ENCODE measurements at places on chromosomes 5 and 9. TPM values are rescaled to one million over a fixed set of nuclear protein-coding genes. Genes with fewer than 3 reads are reported as not detected.

DNA sequence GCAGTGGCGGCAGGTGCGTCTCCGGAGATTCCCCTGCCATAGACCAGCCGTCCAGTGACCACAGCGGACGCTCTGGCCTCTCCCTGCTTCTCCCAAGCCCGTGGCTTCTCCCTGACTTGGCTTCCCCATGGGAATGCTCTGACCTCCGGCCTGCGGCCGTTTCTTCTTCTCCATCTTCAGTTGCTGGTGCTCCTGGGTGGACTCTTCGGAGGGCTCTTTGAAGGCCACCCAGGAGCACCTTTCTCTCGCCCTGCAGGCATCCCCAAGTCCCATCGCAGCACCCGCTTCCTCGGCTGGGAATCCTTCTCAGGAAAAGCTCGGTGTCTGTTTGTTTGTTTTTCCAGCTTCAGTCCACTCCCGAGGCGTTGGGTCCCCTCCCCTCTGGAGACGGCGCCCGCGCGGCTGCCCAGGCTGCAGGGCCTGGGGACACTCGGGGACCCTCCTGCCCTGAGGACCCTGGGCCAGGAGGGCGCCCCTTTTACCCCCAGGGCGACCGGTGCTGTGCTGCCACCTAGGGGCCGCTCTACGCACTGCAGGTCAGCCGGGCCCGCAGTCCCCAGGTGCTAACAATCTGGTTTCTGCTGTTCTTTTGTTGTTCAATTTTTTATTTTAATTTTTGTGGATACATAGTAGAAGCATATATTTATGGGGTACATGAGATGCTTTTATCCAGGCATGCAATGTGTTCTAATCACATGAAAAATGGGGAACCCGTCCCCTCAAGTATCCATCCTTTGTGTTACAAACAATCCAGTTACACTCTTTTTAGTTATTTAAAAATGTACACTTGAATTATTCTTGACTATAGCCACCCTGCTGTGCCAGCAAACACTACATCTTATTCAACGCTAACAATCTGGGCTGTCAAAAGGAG, 197.9 kb upstream of the ADAMTS16 start:
- H3K27me3 ChIP-seq: no peaks in the 10 kb centered on the region
- H3K36me3 ChIP-seq: no peaks in the 10 kb centered on the region
- no peak overlapping the region for H3K27ac ChIP-seq
- no peak overlapping the region for H3K4me3 ChIP-seq
- H3K4me1 ChIP-seq: no peaks in the 10 kb centered on the region

GRCh38 chr9:69898714-69899209, 78.1 kb downstream of the CFAP95 start:
- H3K4me3 ChIP-seq: no peak overlapping the region
- no peak for DNase-seq
- H3K4me1 ChIP-seq: no peaks in the 10 kb centered on the region
- H3K27me3 ChIP-seq: no peaks in the 10 kb centered on the region
- no peaks in the 10 kb centered on the region for H3K36me3 ChIP-seq

DNA sequence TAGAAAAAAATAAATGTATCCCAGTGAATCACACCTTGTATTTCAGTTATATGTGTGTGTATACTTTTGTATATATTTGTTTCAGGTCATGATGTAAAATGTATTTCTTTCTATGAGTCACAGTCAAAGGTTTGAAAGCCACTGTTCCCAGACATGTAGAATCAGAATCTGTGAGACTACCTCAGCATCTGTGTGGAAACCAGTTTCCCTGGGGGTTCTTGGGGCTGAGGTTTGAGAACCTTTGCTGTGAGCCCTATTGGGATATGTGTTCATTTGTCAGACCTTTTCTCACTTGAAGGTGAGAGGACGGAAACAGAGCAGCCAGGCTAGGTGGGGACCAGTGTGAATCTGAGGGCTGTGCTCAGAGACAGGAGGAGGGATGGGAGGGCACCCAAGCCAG, 78.7 kb upstream of the SAP30L start:
- DNase-seq: no peak
- no peaks in the 10 kb centered on the region for H3K4me1 ChIP-seq
- H3K27ac ChIP-seq: no peak overlapping the region

GRCh38 chr5:74424162-74424868, 216.2 kb downstream of the ENC1 start:
- no peak overlapping the region for H3K4me3 ChIP-seq
- no peaks in the 10 kb centered on the region for H3K36me3 ChIP-seq

- H3K27ac ChIP-seq: no peak overlapping the region
- DNase-seq: no peak
- H3K4me3 ChIP-seq: no peak overlapping the region
- no peaks in the 10 kb centered on the region for H3K27me3 ChIP-seq
Observed at GRCh38 chr9:5552301-5552700, 42.0 kb downstream of the PDCD1LG2 start.

GRCh38 chr9:124022201-124023121, 10.9 kb downstream of the LHX2 start:
- peaks cover 9% of the 10 kb centered on the region for H3K27me3 ChIP-seq
- no peaks in the 10 kb centered on the region for H3K4me1 ChIP-seq
- H3K36me3 ChIP-seq: no peaks in the 10 kb centered on the region
- H3K27ac ChIP-seq: no peak overlapping the region

DNA sequence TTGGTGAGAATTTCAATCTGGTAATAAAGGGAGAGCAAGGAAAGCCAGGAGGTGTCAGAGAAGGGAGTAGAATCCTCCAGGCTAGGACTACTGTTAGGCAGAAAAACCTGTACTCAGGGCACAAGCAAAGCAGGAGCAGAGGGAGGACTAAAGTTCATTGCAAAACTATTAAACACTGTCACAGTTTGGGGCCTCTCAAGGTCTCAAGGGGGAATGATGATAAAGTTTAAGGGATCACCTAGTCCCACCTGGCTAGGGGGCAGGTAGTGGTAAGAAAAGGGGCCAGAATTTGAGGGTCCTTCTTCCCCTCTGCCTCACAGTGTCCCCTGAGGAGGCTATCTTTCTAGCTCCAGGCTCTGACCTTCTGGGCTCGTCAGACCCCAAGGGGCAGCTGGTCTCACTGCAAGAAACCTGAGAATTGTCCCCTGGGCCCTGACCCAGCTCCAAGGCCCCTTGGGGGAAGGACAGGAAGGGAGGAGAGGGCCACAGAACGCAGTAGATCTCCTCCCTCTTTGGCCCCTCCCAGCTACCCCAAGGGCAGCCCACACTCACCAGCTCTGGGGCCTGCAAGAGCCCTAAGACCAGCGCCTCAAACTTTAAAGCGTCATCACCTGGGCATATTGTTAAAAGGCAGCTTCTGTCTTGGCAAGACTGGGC, 974 bp downstream of the CCDC69 start:
- H3K27me3 ChIP-seq: no peaks in the 10 kb centered on the region
- peak overlapping the region; percentile 97 for H3K4me3 ChIP-seq
- DNase-seq: peak; percentile 31
- peaks cover 24% of the 10 kb centered on the region for H3K4me1 ChIP-seq
- peak overlapping the region; percentile 86 for H3K27ac ChIP-seq

DNA sequence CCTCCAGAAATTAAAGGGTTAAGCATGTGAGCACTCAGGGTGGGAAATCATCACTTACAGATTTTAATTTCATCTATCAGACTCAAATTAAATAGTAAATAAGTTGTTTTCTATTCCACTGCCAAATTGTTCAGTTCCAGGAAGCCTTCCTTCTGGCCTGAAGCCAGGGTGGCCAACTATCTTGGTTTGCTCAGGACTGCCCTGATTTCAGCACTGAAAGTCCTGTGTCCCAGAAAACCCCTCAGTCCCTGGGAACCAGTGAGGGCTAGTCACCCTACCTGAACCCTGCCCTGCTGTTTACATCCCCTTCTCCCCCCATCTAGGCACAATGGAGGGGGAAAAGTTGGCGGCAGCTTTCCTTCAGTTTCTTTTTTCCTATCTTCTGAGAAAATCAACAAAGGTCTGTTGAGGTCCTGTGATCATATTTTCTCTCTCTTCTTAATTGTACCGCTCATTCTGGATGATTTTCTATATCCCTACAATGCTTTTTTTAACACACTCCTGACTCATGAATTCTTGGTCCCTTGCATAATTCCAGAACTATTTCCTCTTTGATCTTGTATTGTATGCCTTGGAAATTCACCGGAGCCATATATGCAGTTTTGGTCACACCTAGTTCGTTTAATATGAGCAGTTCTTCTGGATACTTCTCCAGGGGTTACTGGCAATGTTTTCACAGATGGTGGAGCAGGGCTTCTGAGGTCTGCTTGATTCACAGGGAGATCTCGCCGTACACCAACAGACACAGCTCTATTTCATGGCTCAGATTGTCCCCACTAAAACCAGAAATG, 103.8 kb downstream of the MAP1B start:
- H3K4me3 ChIP-seq: no peak overlapping the region
- peaks cover 19% of the 10 kb centered on the region for H3K4me1 ChIP-seq
- H3K27ac ChIP-seq: no peak overlapping the region
- no peaks in the 10 kb centered on the region for H3K27me3 ChIP-seq

DNA sequence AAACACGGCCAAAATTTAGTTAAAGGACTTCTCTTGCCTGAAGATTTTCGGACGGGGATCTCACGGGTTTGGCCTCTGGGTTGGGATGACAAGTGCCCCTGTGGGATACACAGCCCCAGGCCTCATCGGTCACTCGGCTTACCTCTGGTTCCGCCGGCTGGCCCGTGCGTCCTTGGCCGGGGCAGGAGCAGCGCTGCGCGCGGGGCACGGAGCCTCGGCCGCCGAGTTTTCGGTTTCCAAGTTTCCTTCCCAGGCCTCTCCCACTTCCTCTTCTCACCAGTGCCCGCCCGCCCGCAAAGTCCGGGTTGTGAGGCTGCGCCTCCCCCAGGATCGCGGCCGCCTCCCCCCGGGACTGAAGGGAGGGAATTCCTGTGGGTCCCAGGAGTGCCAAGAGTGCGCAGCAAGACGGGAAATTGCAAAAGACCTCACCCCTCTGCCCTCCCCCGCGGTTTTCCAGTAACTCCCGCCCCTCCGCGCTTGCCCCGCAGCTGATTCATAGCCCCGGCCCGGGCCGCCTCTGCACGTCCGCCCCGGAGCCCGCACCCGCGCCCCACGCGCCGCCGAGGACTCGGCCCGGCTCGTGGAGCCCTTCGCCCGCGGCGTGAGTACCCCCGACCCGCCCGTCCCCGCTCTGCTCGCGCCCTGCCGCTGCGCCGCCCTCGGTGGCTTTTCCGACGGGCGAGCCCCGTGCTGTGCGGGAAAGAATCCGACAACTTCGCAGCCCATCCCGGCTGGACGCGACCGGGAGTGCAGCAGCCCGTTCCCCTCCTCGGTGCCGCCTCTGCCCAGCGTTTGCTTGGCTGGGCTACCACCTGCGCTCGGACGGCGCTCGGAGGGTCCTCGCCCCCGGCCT, at the start of gene OSMR:
OSMR (plus strand) TSS at position 487 of the 853 bp plus-strand sequence. CDS start 23,033 bp downstream, outside the sequence.
- H3K4me3 ChIP-seq: peak within 1 kb of the TSS; percentile 59
- peaks cover 16% of the 10 kb centered on the region for H3K4me1 ChIP-seq
- no peaks in the 10 kb centered on the region for H3K27me3 ChIP-seq
- peak within 1 kb of the TSS; percentile 88 for H3K27ac ChIP-seq
- no peaks in the 10 kb centered on the region for H3K36me3 ChIP-seq

- DNase-seq: no peak
- no peaks in the 10 kb centered on the region for H3K36me3 ChIP-seq
- H3K4me1 ChIP-seq: no peaks in the 10 kb centered on the region
- no peaks in the 10 kb centered on the region for H3K27me3 ChIP-seq
- H3K4me3 ChIP-seq: no peak overlapping the region
Observed at GRCh38 chr5:102937894-102938293, 182.0 kb downstream of the GIN1 start.

- H3K4me1 ChIP-seq: no peaks in the 10 kb centered on the region
- no peak for DNase-seq
- H3K27ac ChIP-seq: no peak overlapping the region
- no peaks in the 10 kb centered on the region for H3K27me3 ChIP-seq
- no peaks in the 10 kb centered on the region for H3K36me3 ChIP-seq
Observed at GRCh38 chr9:129748249-129748648, 4.6 kb downstream of the PTGES start.

- H3K27me3 ChIP-seq: no peaks in the 10 kb centered on the region
- peak; percentile 19 for DNase-seq
- H3K4me1 ChIP-seq: no peaks in the 10 kb centered on the region
Observed at GRCh38 chr5:15936505-15937245, 242.9 kb downstream of the MARCHF11 start.

DNA sequence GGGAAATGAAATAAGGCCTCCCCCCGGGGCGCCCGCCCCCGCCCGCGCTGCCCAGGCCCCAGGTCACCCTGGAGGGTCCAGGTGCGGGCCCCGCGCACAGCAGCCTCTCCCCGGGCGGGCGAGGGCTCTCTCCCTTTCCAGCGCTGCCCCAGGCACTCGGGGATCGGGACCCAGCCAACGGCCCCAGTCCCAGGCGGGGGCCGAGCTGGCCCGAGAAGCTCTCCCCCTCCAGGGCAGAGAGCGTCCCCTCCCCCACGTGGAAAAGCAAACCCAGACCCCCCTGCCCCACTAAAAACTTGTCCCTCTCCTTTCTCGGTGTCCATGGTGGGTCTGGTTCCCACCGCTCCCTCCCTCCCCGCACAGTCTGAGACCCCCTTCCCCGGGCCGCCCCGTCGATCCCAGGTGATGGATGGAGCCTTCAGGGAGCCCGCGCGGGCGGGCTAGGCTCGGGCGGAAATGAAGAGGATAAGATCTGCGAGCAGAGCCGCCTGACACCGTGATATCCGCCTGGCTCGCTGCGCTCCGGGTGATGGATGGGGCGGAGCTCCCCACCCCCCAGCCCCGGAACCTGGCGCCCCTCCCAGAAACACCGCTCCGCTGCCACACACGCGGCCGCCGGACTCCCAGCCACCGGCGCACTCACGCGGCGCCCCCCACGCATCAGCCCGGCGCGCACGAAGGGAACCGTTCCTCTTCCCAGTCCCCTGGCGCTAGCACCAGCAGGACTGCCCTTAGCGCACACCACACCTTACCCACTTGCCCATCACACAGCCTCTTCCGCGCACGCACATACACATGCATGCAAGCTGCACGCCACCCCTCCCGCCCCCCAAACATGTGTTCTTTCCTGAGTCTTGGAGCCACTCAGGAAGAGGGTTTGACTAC, 81.7 kb upstream of the ZBTB43 start:
- H3K4me1 ChIP-seq: no peaks in the 10 kb centered on the region
- peak overlapping the region; percentile 42 for H3K27ac ChIP-seq
- no peaks in the 10 kb centered on the region for H3K36me3 ChIP-seq
- DNase-seq: peak; percentile 71

GRCh38 chr5:38806775-38807258, 39.0 kb upstream of the OSMR start:
- H3K27ac ChIP-seq: no peak overlapping the region
- H3K27me3 ChIP-seq: no peaks in the 10 kb centered on the region
- no peak overlapping the region for H3K4me3 ChIP-seq
- no peaks in the 10 kb centered on the region for H3K36me3 ChIP-seq

GRCh38 chr5:126810596-126811380, 33.9 kb downstream of the LMNB1 start:
- no peaks in the 10 kb centered on the region for H3K4me1 ChIP-seq
- H3K27me3 ChIP-seq: no peaks in the 10 kb centered on the region
- DNase-seq: no peak
- H3K27ac ChIP-seq: no peak overlapping the region
- no peaks in the 10 kb centered on the region for H3K36me3 ChIP-seq

DNA sequence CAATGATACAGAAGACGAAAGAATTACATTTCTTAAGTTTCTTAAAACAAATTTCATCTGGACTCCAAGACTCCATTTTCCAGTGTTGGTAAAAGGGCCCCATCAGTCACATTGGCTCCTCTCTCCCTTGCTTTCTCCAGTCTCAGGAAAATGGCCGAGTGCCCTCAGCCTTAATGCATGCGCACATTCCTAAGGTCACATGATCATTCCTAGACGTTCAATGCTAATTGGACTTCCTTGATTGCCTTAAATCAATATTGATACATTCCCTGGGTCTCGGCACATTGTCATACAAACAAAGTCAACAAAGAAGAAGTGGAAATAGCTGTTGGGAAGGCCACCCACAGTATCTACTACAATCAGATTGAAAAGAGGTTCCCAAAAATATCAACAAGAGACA, 413.6 kb upstream of the GRAMD2B start:
- H3K27me3 ChIP-seq: no peaks in the 10 kb centered on the region
- no peak overlapping the region for H3K27ac ChIP-seq
- DNase-seq: no peak
- no peak overlapping the region for H3K4me3 ChIP-seq

Gene PCDHB6
- total RNA-seq: 0.35 TPM

Gene LCN9
- total RNA-seq: not detected

Gene COL15A1
- total RNA-seq: 11.1 TPM

Gene ADAMTS2
- total RNA-seq: 2.9 TPM

Measured in pancreas (tissue), 10 donors.